ENCODE measurements at places on chromosomes 1 and 21. TPM values are rescaled to one million over a fixed set of nuclear protein-coding genes. Genes with fewer than 3 reads are reported as not detected.

- no peak for DNase-seq
Measured at GRCh38 chr21:35351434-35351833, 302.3 kb upstream of the RUNX1 start.

GRCh38 chr1:103616362-103616761 is 865 bp upstream of the AMY2A start:
- no peak for DNase-seq

LYPD8 gene
- total RNA-seq, result 1.0 TPM

GRCh38 chr21:33968080-33968994 is 52.7 kb upstream of the ATP5PO start:
- DNase-seq, result peak; percentile 61

DNA sequence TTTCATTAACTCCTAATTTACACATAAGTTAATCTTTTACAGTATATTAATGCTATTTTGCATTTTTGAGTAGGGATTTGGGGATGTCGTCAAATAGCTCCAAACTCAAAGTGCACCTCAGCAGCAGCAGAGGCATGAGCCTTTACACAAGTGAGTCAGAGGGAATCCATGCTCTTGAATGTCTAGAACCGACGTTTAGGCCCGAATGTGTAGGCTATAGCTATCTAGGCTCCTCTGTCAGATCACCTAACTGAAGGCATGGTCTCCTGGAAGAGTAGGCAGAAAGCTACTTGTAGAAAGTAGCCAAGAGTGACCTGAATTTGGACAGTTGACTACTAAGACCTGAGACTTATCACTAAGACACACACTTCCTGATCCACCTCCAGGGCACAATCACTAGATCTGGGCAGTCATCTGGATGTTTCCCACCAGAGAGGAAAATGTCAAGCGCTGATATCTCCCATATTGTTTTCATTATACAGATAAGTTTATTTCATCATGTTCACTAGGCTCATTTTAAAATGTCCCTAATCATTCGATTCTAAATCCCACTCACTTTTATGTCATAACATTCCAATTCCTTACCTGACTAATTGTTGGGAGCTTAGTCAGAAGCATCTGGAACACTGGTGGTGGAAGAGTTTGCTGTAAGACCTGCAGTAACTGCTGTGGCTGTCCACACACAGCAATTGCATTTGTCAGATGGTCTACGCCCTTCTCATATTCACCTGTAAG is 15.3 kb downstream of the TOMM20 start:
- peak; percentile 84 for DNase-seq

DNA sequence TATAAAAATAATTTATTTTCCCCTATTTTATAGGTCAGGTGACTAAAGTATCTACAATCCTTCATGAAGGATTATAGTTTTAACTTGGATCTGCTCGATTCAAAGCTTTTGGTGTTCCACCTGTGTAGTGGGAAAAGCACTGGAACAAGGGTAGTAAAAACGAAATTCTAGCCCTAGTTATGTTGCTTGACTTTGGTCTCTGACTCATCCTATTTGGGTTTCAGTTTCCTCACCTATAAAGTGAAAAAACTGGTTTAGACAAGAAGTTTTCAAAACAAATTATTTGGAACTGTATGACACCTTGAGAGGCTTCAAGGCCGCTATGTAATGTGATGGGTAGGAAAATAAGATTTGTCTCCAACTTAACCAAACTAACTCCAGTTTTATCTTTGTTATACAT is 505.2 kb upstream of the ZRANB2 start:
- no peak for DNase-seq

IVL gene
- total RNA-seq, result not detected

ZNF683 gene
- total RNA-seq, result not detected

- no peak for DNase-seq
Measured at GRCh38 chr1:177206831-177207355, 36.1 kb downstream of the BRINP2 start.

- DNase-seq, result peak; percentile 43
Measured at GRCh38 chr1:225700889-225701465, 48.1 kb upstream of the ENAH start.

- no peak for DNase-seq
Measured at GRCh38 chr1:98516306-98516705, 145.2 kb upstream of the SNX7 start.

DNM3 gene
- total RNA-seq, result 0.16 TPM

DNA sequence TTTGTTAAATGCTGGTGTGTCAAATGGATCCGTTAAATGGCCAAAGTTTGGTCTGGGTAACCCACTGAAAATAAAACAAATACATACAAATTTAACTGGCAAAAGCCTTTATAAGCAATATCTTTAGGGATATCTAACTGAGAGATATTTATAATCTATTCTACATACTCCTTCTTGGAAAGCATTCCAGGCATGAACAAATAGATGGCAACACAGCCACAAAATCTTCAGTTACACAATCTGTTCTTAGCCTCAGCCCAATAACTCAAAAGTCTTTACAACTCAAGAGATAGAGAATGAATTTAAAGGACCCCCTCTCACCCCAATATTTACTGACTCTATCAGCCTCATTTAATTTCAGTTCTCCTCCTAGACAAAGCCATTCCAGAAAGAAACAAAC is 58.7 kb downstream of the NRDC start:
- DNase-seq, result no peak

DNA sequence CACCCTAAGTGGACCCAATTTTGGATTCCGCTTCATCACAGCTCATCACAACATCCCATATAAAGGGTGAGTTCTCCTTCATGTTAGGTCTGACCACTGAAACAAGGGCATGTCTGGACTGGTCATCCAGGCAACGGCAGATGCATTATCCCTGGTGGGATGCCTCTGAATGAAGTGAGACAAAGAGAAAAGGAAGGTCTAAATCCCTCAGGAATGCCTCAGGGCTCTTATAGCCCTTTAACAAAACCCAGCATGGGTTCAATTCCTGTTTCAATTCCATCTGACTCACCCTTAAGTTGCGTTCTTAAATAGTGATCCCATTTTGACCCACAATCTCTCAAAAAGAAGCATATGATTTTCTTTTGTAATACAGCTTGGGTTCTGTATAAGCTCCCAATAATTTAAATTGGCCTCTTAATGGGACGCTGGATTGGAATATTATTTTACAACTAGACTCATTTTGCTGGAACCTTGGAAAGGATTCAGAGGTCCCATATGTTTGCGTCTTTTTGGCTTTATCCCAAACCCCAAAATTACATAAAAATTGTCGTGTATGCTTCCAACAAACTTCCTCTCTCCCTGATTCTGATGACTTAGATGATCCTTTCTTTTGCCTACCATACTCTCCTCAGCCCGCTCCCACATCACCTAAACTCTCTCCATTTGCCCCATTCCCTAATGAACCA is 287.4 kb upstream of the ZP4 start:
- no peak for DNase-seq

- no peak for DNase-seq
Measured at GRCh38 chr1:160841079-160841478, 21.6 kb downstream of the CD244 start.

DNA sequence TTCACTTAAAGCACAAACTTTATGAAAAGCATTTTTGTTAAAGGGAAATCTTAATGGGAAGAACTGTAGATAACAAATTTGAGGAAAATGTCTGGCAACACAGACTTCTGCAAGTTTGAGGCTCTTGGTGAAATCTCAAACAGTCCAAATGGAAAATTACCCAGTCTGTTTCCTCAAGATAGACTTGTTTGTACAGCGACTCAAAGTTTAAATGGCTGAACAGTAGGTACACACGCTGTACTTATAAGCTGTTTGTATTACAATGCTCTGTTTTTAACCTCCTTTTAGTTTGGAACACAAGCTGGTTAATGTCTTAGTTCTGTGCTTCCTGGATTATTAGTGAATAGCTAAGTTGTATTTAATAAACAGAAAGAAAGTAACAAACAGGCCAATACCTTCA is 217.1 kb downstream of the NFIA start:
- no peak for DNase-seq

GRCh38 chr1:160665330-160666078 is 18.7 kb upstream of the SLAMF1 start:
- DNase-seq, result peak; percentile 35

- DNase-seq, result peak; percentile 11
Measured at GRCh38 chr1:212700892-212701819, 1.5 kb upstream of the BATF3 start.

DNA sequence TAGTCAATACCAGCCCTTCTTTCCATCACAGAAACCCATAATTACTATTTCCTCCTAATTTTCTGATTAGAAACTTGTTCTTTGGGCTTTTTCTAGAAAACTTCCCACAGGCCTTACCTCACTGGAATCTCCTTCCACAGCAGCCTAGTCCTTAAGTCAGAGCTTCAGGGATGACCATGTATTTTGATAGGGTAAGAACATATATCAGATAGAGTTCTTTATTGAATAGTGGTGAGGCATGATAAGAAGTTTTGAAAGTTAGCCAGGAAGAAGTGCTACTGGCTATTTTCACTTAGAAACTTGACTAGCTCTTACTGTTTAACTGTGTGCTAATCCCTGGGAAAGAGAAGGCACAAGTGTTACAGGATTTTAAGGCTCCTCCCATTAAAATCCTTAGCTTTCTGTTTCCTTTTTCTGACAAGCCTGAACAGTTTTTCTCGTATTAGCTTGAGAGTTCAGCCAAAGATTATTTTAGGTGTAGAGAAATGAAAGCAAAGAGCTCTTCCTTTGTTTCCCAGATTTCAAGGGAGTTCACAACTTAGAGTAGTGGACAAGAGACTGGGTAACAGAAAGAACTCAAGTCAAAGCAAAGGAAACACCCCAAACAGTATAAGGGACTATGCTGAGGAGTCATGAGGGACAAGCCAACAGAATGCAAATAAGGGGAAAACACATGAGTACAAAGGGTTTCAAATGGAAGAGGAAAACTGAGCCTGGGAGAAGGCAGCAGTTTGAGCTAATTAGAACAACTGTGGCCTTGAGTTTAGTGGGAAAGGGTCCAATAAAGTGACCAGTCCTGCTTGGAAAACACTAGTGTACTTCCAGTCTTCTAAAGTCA is 37.2 kb upstream of the AIM2 start:
- no peak for DNase-seq

GRCh38 chr1:37540036-37540785 is 13.9 kb downstream of the SNIP1 start:
- DNase-seq, result no peak

Measured in K562 (cell line).